ENCODE measurements at places on chromosomes 4 and X.

GRCh38 chr4:3867403-3868100, 101.4 kb downstream of the ADRA2C start:
- DNase-seq, result no peak

- no peak for DNase-seq
These were observed 134.1 kb upstream of the MID1 start for GRCh38 chrX:10754445-10754844.

DNA sequence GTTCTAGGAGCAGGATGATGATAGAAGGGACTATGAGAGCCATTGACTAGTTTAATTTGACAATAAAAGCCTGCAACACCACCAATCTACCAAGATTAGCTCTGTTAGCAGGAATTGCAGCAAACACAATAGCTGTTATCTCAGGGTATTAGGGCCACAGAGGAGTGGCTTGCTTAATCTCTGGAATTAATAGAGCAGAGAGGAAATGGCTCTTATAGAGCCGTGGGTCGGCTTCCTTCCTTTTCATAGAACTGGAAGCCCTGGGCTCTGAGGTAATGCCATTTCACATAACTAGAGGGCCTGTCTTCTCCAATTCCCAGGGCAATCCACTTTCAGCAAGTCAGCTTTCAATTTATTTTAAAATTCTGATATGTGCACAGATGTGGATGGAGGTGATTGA, 83.0 kb downstream of the MAMLD1 start:
- no peak for DNase-seq

DNA sequence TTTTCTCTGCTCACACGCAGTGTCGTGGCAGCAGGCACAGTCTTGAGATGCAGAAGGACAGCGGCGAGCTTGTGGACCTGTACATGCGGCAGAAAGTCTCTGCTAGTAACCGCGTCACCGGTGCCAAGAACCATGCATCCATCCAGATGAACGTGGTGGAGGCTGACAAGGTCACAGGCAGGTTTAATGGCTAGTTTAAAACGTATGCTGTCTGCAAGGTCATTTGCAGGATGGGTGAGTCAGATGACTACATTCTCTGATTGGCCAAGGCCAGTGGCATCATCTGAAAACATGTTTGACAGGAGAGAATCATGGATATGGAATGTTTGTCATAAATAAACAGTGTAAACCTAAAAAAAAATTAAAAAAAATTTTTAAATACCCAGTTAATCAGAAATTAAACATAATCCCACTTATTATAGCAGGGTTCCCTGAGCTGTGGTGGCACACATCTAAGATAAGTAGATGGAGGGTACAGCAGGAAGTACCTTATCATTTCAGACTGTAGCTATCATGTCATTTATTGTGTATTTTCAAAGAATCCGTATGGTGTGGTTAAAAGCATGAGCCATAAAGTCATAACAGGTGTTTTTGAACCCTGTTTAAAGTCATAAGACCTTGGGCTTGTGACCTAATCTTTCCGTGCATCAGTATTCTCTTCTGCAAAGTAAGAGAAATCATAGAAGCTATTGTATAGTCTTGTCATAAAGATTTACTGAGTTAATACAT, 7.5 kb upstream of the BMP2K start:
- DNase-seq, result no peak

- no peak for DNase-seq
These were observed 10.5 kb downstream of the GPR82 start for GRCh38 chrX:41734530-41734929.

GRCh38 chrX:110104078-110104477, 101.2 kb downstream of the TMEM164 start:
- DNase-seq, result no peak

GRCh38 chr4:160956875-160957274, 1206.9 kb downstream of the FSTL5 start:
- DNase-seq, result no peak

- no peak for DNase-seq
These were observed 18.6 kb downstream of the ZCCHC4 start for GRCh38 chr4:25330905-25331808.

DNA sequence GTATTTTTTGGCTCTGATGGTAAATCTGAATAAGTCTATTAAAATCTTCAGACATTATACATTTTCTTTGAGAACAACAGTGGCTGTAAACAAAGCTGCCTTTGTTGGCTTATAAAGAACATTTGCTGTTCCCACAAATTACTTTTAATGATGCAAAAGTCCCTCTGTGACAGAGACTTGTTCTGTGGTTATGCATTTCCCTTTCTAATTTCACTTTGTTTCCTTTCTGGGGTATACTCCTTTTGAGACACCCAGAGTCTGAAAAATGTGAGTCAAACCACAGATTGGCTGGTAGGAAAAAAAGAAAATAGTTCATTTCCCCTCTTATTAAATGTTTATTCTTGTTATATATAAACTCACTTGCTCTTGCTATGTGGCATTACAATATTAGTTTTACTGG, 402.4 kb downstream of the PACRGL start:
- DNase-seq, result no peak

- DNase-seq, result no peak
These were observed 75.2 kb downstream of the CORIN start for GRCh38 chr4:47762376-47763266.

DNA sequence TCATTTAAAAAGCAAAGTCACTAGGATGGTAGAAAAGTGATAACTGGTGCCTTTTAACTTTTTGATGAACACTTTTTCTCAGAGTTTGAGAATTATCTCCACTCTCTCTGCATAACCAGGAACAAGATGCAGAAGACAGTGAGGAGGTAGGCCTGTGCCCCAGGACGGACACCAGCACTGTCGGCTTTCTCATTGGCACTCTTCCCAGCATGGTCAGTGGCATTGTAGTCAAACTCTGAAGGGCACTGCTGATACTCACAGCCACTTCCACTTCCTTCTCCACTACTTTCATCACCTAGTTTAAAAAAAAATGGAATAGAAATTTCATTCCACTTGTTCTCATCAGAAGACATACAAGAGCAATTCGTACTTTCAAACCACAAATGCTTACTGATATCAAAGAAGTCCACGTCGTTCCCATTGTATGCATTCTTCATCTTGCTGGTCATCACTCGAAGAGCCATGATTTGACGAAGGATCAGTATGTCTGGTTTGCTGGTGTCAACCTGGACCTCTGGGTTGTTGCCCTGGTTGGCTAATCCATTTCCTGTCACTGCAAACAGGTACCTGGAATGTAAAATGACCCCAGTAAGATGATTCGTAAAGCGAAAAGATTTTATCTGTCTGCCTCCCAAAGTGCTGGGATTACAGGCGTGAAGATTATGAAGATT, 84.8 kb upstream of the TFDP3 start:
- no peak for DNase-seq

- DNase-seq, result no peak
These were observed 122.9 kb downstream of the UBE2NL start for GRCh38 chrX:144006811-144007210.

GRCh38 chrX:13790206-13791131, 26.4 kb downstream of the GPM6B start:
- no peak for DNase-seq

- no peak for DNase-seq
These were observed 6.9 kb upstream of the AFF1 start for GRCh38 chr4:86927843-86928395.

DNA sequence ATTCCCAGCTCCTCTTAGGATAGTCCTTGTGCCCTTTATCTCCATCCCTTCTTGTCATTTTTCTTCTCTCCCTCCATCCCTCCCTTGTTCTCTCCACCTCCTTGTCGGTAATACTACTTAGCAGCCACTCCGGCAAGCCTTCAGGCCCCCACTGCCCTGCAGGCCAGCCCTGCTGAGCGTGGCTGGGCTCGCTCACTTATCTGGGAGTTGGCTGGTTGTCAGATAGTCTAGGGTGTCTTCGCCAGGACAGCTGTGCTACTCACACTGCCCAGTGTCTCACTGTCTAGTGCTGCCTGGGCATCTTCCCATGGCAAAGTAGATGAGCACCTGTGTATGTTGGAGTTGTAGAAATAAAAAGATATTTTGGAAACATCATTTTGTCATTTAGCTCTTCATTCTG, 75.0 kb downstream of the STK32B start:
- no peak for DNase-seq

GRCh38 chrX:31038575-31039326, 33.1 kb downstream of the FTHL17 start:
- DNase-seq, result no peak

GRCh38 chr4:55074386-55074785, 51.0 kb downstream of the KDR start:
- DNase-seq, result no peak

All from D721Med (cell line).